AG10803 (cell line): ENCODE measurements at places on chromosomes 7 and 10.

- peak; percentile 12 for DNase-seq
Observed at GRCh38 chr10:111035542-111035941, 41.3 kb upstream of the ADRA2A start.

- no peak for DNase-seq
Observed at GRCh38 chr7:5594616-5595544, 171.2 kb upstream of the TNRC18 start.

GRCh38 chr10:43026039-43026973 is 50.6 kb upstream of the RET start:
- no peak for DNase-seq

- no peak for DNase-seq
Observed at GRCh38 chr7:123279949-123280348, 80.2 kb upstream of the SLC13A1 start.

GRCh38 chr7:26513948-26514347 is 222.3 kb downstream of the SNX10 start:
- DNase-seq, result no peak

DNA sequence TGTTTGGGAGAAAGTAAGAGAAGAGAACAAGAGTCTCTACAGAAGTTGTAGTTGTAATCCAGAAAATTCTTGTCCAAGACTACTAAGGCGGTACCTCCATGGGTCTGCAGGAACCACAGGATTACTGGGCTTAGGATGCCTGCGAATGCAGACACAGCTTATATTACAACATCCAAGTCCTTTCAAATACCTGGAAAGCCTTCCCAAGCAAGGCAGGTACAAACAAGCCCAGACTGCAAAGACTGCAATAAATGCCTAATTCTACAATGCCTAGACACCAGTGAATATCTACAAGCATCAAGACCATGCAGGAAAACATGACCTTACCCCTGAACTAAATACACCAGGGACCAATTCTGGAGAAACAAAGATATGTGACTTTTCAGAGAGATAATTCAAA is 178.2 kb downstream of the ARL4A start:
- DNase-seq, result no peak

DNA sequence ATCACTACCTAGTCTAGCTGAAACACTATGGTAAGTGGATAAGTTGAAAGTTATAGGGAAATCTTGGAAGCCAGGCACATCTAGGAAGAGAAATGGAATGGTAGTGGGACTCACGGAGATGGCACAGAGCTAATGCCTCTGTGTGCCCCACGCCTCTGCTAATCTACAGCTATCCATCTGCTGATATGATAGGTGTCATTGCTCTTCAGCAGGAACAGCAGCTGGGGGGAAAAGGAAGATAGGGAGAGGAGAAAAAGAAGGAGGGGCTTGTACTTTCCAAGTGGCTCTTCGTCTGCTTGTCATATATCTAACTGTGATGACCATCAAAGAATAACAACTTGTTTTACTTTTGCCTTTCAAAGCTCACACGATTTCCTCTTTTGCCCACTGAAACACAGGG is 1199.1 kb upstream of the SORCS1 start:
- DNase-seq, result no peak

GRCh38 chr7:26071622-26072456 is 80.2 kb upstream of the NFE2L3 start:
- no peak for DNase-seq

GRCh38 chr7:126026421-126027088 is 1096.9 kb upstream of the POT1 start:
- no peak for DNase-seq

GRCh38 chr10:69057261-69057950 is 30.5 kb upstream of the SRGN start:
- no peak for DNase-seq

- DNase-seq, result no peak
Observed at GRCh38 chr7:55375237-55375636, 10.1 kb downstream of the LANCL2 start.

GRCh38 chr10:86361156-86362128 is 5.2 kb downstream of the GRID1 start:
- DNase-seq, result no peak

- no peak for DNase-seq
Observed at GRCh38 chr7:149081914-149082313, 8.6 kb downstream of the ZNF786 start.

GRCh38 chr10:103042129-103042528 is 124.0 kb downstream of the CNNM2 start:
- no peak for DNase-seq

GRCh38 chr10:82801289-82801688 is 926.3 kb downstream of the NRG3 start:
- DNase-seq, result no peak

DNA sequence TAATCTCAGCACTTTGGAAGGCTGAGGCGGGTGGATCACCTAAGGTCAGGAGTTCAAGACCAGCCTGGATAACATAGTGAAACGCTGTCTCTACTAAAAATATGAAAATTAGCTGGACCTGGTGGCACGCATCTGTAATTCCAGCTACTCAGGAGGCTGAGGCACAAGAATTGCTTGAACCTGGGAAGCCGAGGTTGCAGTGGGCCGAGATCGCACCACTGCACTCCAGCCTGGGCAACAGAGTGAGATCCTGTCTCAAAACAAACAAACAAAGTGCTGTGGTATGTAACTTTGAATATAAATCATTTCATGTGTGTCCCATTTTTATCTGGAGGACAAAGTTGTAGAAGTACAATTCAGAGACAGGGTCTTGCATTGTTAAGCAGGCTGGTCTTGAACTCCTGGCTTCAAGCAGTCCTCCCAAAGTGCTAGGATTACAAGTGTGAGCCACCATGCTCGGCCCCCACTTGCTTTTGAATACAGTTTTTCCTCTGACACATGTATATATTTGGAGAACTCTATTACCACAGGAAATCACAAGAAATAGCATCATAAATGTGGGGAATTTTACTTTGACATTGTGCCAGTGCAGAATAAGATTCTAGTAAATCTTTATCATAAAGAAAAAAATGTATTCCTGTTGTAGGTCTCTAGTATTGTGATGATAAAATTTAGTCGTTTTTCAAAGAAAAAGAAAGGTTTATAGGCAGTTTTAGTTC is 32.6 kb downstream of the PTPN12 start:
- DNase-seq, result peak; percentile 27

DNA sequence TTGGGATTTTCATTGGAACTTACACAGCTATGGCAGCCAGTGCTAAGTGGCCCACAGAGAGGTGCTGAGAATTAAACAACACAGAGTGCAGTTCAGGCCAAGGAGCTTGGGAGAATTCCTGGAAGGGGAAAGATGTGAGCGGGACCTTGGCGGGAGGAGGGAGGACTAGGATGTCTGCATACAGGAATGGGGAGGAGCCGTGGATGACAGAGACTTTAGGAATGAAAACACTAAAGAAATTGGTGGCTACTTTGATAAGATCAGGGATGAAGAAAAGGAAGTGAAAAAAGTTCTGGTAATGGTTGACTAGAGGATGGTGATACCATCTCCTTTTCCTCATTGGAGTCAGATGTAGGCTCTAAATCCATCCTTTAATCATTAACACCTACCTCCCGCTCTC is 234.2 kb upstream of the FZD8 start:
- DNase-seq, result peak; percentile 78

DNA sequence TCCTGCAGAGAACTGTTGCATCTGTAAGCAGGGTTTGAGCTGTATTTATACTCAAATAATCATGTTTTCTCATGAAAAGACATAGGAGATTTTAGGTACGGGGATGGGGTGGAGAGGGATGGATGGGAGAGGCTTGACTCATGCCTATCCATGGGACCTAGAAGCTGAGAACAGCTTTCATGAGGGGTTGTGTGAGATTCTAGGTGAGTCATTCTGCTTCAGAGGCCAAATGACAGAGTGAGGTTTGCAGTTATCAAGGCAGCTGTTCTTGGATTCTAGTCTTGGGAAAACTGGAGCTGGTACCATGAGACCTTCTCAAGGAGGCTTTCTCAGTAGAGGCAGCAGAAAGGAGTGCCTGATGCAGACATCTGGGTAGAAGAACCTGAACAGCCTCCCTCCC is 746.9 kb downstream of the TYW1 start:
- DNase-seq, result no peak

GRCh38 chr10:97502916-97503315 is 4.2 kb downstream of the UBTD1 start:
- DNase-seq, result no peak

DNA sequence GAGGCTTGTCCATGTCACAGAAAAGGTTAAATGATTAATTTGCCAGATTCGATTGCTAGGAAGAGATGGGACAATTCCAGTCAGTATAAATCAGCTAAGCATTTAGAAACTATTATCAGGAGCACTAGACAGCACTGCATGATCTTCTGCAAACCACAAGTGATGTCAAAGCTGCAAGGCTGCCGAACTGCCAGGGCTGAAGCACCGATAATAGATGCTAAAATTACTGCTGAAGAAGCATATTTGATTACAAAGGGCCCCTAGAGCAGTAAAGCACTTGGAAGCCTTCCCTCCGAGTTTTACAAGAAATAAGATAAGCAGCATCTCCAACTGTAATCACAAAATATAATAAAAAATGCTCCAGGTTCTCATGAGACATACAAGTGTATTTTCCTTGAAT is 40.6 kb downstream of the RNLS start:
- no peak for DNase-seq

- DNase-seq, result no peak
Observed at GRCh38 chr10:66294538-66294937, 631.3 kb upstream of the LRRTM3 start.

DNA sequence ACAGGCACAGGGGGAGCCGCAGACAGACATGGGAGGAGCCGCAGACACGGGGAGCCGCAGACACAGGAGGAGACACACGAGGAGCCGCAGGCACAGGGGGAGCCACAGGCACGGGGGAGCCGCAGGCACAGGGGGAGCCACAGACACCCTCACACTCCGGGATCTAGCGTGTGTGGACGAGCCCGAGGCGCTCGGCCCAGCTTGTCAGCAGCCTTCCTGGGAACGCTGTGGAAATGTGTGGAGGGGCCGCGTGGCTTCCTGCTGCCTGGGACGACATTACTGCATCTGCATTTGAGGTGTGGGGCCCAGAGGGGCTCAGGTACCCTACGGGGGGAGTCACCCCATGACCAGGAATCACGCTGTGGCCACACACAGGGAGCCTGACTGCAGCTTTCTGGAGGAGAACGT is 313.2 kb downstream of the PTPRN2 start:
- no peak for DNase-seq

DNA sequence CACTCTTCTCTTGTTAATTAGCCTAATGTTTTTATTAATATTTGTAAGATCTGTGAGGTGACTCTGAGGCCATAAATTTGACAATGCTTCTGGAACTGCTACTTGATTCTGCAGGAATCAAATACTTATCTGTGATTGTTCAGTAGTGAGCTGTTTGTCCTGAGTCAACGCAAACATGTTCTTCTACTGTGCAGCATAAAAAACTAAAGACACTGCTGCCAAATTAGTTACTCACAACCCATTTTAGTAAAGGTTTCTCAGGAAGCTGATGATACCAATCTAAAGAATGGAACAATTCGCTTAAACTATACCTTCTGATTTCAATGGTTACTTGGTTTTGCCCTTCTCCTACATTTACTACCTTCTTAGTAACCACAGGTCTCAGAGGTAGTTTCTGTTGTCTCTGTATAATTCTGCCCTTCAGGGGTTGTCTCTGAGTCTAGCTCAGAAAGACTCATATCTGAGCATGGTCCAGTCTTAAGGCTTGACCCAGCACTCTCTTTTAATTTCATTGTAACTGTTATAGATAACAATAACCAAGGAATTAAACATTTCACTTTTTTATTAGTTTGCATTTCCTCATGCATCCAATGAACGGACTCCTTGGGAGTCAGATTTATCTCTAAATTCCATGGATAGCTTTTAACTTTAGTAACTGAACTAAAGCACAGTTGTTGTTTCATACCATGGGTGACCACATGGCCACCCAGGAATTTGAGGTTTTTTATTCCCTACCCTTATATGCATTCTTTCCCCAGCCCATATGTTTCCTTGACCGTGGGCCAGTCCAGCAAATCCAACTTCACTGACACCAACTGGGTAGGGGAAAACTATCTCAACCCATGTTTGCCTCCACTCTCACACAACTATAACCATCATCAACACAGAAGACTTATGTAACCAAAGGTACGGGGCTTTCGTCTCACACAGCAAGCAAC is 309.5 kb upstream of the TEX47 start:
- peak; percentile 43 for DNase-seq

GRCh38 chr7:152006336-152006735 is 19.1 kb upstream of the GALNT11 start:
- peak; percentile 72 for DNase-seq

DNA sequence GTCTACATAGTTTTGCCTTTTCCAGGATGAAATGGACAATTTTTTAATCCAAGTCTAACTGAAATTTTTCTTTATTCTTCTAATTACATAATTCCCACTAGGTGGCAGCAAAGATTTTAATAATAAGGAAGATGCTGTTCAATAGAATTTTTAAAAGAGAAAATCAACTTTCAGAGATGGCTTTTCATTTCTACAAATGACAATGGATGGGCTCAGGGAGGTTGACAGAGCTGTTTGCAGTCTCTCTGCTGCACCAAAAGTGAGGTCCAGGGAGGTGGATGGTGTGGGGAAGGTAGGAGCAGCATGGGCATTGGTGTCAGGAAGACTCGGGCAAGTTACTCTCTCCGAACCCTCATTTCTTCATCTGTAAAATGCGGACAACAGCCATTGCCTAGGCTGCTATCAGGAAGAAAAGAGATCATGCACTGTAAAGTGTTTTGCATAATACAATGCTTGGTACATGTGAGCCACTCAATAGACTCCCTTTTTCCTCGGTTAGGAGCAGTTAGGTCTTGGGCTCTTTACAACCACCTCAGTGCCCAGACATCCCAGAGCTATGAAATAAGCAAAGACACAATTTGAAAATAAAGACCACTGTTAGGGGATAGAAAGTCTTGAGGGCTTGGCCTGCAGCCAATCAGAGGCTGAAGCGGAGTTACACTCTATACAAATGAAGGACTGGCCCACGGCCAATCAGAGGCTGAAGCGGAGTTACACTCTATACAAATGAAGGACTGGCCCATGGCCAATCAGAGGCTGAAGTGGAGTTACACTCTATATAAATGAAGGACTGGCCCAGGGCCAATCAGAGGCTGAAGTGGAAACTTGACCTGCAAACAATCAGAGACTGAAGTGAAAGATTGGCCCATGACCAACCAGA is 107.1 kb downstream of the ABLIM1 start:
- peak; percentile 41 for DNase-seq

- no peak for DNase-seq
Observed at GRCh38 chr7:134553976-134554375, 5.1 kb downstream of the AKR1B15 start.

- DNase-seq, result no peak
Observed at GRCh38 chr7:154696556-154696955, 306.4 kb downstream of the PAXIP1 start.

DNA sequence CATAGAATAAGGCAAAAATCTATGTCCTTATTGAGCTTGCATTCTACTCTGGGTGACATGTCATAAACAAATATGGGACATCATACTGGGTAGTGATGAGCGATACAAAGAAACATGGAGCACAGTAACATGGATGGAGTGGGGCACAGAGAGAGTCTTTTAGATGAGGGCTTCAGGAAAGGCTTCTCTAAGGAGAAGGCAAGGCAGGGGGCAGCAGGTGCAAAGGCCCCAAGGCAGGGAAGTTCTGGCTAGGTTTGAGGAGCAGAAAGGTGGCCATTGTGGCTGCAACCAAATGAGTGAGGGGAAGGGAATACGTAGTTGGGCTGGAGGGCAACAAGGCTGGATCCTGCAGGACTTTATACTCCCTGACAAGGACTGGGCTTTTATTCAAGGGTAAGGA is 211.4 kb downstream of the HERPUD2 start:
- no peak for DNase-seq

GRCh38 chr7:40095230-40095629 is 39.2 kb downstream of the MPLKIP start:
- no peak for DNase-seq
